ENCODE measurements at places on chromosomes 4 and X.

GRCh38 chr4:121799208-121799823, 1.8 kb upstream of the EXOSC9 start:
- DNase-seq, result no peak

DNA sequence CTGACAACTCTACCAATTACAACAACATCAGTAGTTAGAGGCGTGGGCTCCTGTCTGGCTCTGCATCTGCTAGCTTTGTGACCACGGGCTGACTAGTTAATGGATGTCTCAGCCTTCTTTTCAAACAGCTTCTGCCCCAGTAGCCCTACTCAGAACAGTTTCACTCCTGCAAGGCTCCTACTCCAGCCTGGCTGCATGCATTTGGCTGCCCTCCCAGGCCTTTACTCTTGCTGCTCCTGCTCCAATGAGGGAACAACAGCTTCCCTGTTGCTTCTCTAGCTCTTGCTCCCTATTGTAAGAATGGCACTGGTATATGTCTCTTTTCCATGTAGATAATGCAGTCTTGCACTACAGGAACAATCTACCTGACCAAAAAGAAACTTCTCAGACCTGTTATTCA, 93.3 kb downstream of the TTC29 start:
- no peak for DNase-seq

- DNase-seq, result no peak
Measured at GRCh38 chrX:107630031-107630689, 1.9 kb downstream of the PRPS1 start.

DNA sequence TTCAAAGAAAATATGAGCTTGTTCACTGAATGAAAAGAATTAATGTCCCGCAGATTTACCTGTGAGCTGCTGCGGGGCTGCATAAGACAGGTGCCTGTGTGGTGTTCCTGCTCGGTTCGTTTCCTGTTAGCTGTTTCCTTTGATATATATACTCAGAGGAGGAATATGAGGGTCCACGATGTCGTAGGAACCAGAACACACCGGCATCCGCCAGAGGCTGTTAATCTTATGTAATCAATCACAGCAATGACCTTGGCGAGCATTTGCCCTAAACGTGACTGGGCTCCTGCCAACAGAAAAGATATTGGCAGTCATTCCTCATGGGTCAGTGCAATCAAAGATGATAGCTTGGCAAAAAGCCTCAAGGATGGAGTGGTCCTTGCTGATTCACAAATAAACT, 260.1 kb downstream of the EVC2 start:
- no peak for DNase-seq

DNA sequence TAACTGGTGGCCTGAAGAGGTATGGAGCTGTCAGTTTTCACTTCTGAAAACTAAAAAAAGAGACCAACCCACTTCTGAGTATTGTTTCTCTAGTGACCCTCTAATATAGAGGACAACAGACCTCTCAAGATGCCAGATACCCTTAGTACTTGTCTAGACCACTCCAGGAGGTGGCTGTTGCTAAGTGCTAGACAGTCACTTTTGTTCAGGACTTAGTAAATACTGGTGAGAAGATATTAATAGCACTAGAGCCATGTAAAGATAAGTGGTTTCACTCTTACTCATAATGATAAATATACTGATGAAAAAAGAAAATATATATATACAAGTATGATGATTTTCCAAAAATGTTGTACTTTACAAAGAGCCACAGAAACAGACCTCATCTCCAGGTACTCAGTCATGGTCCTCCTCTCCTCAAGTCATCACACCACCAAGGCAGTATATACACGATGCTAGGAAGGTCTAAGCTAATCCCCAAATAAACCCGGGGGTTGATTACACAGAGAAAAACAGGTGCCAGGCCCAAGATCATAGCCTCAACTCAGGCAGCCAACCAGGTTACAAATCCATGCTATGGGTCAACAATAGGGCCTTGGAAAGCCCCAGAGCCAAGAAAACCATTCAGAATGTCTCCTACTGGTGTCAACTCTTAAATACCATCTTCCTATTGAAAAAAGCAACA, 66.9 kb downstream of the ARHGEF9 start:
- DNase-seq, result no peak

- DNase-seq, result no peak
Measured at GRCh38 chr4:31045151-31045550, 325.0 kb downstream of the PCDH7 start.

GRCh38 chr4:186743261-186743660, 19.6 kb upstream of the FAT1 start:
- no peak for DNase-seq

- no peak for DNase-seq
Measured at GRCh38 chrX:20267931-20268701, 1.4 kb upstream of the RPS6KA3 start.

GRCh38 chr4:18608908-18609533, 587.5 kb upstream of the LCORL start:
- no peak for DNase-seq

- no peak for DNase-seq
Measured at GRCh38 chrX:132044953-132045352, 21.9 kb downstream of the STK26 start.

DNA sequence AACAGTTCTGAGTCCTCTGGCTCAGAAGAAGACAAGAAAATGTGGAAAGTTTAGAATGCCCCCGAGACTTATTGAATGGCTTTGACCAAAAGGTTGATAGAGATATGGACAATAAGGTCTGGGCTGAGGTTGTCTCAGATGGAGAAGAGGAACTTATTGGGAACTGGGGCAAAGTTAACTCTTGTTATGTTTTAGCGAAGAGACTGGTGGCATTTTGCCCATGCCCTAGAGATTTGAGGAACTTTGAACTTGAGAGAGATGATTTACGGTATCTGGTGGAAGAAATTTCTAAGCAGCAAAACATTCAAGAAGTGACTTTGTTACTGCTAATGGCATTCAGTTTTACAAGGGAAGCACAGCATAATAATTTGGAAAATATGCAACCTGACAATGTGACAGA, 1549.3 kb upstream of the ADGRL3 start:
- no peak for DNase-seq

DNA sequence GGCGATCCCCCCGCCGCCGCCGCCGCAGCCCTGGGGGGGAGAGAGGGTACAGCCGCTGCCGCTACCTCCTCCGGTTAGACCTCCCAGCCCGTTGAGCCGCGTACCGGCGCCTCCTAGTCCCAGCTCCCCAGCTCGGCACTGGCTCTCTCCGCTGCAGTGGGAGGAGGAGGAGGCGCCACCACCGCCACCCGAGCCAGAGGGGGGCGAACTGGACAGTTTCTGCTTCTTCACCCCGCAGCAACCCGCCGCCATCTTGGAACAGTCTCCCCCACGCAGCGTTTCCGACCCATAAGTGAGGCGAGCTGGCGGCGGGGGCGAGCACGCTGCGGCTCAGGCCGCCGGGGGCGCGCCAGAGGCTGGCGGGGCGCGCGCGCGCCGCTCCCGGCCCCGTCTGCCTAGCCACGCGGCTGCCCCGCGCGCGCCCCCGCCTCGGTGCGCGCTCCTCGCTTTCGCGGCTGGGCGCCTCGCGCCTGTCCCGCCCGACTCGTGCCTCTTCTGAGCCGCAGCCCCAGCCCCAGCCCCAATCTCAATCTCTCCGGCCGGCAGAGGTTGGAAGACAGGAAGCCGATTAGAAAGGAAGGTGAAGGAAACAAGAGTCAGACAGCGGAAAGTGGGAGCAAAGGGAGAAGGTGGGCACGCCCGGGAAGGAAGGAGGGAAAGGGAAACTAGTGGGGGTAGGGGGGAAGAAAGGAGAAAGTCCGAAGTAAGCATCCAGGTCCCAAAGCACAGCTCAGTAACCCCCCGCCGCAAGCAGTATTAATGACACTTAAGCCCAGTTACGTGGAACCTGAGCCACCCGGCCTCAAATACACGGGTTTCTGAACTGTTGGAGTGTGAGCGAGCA, at the start of gene AMMECR1:
AMMECR1 (minus strand) TSS at position 266 of the 844 bp plus-strand sequence; CDS start at position 252, 14 bp downstream.
- DNase-seq, result peak; percentile 13

- no peak for DNase-seq
Measured at GRCh38 chr4:8192748-8193738, 6.0 kb upstream of the SH3TC1 start.

DNA sequence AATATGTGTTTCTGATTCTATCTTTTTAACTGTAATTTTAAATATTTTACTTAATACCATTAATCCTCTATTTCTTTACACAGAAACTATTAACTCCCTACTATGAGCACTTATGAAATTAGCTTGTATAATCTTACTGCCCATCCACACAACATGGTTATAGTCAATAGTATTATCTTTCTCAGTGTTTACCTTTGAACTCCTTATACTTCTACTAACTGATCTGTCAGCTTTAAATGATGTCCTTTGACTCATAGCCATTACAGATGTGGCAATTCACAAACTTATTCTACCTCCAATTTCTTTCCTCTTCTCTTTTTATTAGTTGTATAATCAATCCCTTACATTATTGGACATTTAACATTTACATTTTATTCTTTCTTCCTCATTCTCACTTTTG, 5.5 kb downstream of the SEC31A start:
- DNase-seq, result no peak

- DNase-seq, result peak; percentile 81
Measured at GRCh38 chr4:1726146-1726934, 5.0 kb downstream of the TACC3 start.

GRCh38 chrX:25034889-25035288, 19.1 kb upstream of the ARX start:
- no peak for DNase-seq

DNA sequence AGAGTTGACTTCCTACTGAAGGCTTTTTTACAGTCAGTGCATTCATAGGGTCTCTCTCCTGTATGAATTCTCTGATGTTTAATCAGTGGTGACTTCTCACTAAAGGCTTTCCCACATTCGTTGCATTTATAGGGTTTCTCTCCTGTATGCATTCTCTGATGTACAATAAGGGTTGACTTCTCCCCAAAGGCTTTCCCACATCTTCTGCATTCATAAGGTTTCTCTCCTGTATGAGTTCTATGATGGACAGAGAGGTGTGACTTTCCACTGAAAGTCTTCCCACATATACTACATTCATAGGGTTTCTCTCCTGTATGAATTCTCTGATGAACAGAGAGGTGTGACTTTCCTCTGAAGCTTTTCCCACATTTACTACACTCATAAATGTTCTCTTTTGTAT, 45.2 kb downstream of the ZNF674 start:
- DNase-seq, result no peak

DNA sequence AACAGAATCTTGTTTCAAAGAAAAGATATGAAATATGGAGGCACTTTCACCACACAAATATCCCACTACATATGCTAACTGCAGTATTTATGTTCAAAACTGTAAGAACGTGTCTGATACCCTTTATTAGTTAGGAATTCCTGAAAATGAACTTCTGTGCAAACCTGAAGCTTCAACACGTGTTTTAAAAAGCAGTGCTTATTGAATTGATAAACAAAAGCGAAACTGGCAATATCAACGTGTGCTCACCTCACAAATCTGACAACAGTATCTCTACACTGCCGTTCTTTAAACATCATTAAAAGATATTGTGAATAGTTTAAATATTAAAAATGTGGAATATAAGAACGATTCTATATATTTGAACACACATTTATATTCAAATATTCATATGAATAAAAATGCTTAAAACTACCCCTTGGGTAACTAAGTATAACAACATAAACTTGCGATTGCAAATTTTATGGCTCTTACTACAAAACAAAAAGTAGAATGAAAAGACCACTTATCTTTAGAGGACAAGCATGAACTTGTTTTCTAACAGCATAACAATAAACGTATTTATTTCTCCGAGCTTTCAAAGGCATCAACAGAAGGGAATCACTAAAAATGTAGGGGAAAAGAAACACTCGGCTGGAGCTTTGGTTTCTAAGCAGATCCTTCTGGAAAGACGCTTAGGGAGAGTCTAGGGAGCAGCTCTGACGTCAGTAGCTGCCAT, at the start of gene LRP2BP:
LRP2BP (minus strand) TSS at position 687 of the 718 bp plus-strand sequence. CDS start 17,738 bp downstream, outside the sequence.
- no peak for DNase-seq

- no peak for DNase-seq
Measured at GRCh38 chr4:52966781-52967180, 104.7 kb downstream of the RASL11B start.

- no peak for DNase-seq
Measured at GRCh38 chr4:145552181-145552822, 66.9 kb upstream of the MMAA start.

GRCh38 chr4:181698221-181698620, 545.0 kb upstream of the TENM3 start:
- DNase-seq, result no peak

DNA sequence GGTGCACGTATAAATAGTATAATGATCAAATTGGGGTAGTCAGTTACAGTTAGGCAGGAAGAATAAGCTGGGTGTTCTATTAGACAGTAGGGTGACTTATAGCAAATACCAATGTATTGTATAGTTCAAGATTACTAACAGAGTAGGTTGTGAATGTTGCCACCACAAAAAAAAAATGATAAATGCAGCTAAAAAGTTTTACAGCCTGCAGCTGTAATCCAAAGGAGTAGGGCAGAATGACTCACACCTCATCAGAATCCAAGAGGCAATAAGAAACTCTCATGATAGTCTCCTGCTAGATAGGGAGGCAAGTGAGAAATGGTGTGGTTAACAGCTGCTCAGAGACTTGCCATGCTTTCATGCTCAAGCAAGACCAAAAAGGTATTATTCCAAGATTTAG, 19.6 kb upstream of the TCEAL4 start:
- DNase-seq, result no peak

GRCh38 chr4:6264225-6264540, 5.5 kb upstream of the WFS1 start:
- DNase-seq, result no peak

- no peak for DNase-seq
Measured at GRCh38 chr4:56330691-56331090, 56.6 kb downstream of the AASDH start.

- no peak for DNase-seq
Measured at GRCh38 chr4:1871471-1872021, 353 bp downstream of the NSD2 start.

DNA sequence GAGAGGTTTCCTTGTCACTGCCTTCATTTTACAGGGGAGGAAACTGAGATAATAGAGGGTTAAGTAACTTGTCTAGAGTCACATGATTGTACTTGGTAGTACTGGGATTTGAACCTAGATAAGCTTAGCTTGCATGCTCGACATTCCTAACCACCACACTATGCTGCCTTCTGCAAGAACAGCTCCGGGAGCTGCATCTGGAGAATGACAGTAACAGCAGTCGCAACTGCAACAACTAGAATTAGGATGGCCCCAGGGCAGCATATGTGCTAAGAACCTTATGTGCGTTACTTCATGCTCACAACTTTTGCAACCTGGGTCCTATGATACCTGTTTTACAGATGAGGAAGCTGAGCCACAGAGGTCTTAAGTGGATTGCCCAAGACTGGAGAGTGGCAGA, 89.5 kb upstream of the LCORL start:
- DNase-seq, result no peak

DNA sequence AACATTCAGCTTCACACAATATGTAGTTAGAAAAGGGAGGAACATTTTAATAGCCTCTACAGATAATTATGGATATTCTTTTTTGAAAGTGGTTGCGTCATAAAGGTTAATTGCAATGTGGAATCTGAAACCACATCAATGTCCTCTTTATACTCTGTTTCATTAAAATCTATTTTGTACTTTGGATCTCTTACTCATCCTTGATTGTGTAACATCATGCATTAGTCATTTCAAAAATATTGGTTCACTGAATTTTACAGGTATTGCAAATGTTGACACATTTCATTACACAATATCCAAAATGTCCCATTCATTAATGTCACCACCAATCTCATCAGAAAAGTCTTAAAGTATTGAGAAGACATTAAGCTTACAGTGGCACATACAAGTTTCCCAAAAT, 62.7 kb upstream of the USP9X start:
- no peak for DNase-seq

All from iPS DF 6.9 (cell line).